ENCODE measurements at places on chromosomes 11 and 22.

DNA sequence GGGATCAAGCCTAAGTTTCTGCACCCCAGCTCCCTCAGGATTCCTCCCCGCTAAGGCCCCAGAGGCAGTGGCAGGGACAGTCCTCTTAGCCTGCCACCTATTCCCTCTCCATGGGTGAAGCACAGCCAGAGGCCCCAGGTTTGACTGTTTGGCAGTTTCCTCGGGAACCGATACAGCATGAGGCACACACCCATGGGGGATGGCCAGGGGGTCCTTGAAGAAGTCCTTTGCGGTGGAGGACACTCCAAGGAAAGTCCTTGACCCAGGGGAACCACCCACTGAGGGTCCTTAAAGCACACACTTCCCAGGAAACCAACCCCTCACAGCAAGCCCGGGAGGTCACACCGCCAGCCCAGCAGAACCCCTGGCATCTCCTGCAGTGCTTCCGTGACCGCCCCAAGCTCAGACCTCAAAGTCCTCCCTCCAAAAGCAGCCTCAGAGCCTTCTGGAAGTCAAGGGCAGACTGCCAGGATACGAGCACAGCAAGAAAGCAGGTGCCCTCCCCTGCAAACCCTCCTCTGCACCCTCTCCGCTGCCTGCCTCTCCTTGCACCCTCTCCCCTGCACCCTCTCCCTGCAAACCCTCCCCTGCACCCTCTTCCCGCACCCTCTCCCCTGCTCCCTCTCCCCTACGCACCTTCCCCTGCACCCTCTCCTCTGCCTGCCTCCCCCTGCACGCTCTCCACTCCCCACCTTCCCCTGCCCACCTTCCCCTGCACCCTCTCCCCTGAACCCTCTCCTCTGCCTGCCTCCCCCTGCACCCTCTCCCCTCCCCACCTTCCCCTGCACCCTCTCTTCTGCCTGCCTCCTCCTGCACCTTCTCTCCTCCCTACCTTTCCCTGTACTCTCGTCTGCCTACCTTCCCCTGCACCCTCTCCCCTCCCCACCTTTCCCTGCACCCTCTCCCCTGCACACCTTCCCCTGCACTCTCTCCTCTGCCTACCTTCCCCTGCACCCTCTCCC is 1.4 kb downstream of the SIGIRR start:
- peak; percentile 52 for DNase-seq

- no peak for DNase-seq
Observed at GRCh38 chr11:17597770-17598169, 50.7 kb downstream of the OTOG start.

DNA sequence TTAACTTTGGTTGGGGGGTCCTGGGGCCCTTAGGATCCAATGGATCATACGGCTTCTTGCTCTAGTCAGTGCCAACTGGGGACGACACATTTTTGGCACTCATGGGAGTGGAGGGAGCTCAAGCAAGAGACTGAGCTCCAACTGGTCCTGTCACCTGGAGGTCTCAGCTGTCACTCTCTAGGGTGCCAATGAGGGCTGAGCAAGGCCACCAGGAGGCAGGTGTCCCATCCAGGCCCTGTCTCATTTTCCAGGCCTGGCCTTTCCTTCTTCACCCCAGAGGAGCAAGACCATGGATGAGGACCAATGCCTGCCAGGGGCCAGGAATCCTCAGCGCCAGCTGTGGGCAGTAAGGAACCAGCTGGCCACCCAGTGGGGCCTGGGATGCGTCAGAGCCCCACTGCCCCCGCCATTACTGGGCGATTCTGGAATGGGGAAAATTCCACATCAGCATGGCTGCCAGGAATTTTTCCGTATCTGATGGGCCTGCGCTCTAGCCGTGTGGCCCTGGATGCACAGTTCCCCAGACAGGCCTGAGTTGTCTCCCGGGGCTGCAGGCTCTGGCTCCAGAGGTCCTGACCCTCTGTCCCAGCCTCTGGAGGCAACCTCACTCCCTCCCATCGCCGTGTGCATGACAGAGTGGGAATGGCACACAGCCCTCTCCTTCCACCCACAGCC is 669 bp upstream of the GAL3ST1 start:
- no peak for DNase-seq

GRCh38 chr11:57546869-57547475 is 9.6 kb downstream of the SMTNL1 start:
- no peak for DNase-seq

DNA sequence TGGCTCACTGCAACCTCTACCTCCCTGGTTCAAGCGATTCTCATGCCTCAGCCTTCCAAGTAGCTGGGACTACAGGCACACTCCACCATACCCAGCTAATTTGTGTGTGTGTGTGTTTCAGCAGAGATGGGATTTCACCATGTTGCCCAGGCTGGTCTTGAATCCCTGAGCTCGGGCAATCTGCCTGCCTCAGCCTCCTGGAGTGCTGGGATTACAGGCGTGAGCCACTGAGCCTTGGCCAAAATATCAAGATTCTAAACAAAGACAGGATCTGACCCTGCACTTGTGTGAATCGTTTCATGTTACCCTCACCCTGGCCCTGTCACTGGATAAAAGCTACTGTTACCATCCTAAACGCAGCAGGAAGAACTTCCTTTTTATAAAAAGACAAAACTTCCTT is 15.6 kb upstream of the THY1 start:
- no peak for DNase-seq

GRCh38 chr11:98701541-98701940 is 319.2 kb upstream of the CNTN5 start:
- DNase-seq, result no peak

GRCh38 chr11:12048936-12049790 is 40.7 kb upstream of the DKK3 start:
- no peak for DNase-seq

GRCh38 chr11:38553148-38553547 is 1955.1 kb upstream of the RAG2 start:
- no peak for DNase-seq

Data from activated CD8-positive, alpha-beta T cell treated with anti-CD3 and anti-CD28 coated beads, Interleukin-2, amount 10 ng/mL, durations not matched to agents 7 days and 5 days (primary cell).